NCI-H1436 treated with DMSO at 0.1 percent for 48 hours (cell line): ENCODE measurements at places on chromosomes 11 and 22.

DNA sequence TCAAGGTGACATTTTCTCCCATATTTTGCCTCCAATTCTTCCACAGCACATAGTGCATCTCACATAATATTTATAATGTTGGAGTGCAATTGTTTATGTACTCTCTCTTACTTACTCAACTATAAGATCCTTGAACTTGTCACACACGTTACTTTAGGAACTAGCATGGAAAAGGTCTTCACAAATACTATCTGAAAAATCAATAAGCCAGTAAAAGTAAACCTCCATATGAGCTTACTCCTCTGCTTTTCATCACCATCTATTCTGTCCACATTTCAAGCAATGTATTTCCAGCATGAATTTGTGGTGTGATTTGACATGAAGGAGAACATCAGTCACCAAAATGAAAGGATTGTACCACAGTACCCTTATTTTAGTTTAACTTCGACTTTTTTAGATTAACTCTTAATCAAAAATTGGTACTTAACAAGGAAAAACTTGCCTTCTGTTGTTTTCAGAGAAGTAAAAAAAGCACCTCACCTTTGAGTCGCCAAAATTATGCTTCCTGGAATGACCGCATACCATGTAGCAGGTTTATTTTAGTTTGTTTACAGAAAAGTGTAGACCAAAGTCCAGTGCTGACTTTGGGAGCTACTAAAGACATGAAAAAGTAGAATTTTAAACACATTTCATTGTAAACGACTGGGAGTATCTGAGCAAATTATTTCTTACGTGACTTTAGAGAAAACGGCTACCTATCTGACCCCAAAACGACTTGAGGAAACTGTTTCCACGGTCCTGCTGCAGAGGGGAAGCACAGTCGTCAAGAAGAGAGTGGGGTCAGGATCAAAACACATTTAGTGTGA, at the start of gene SLC22A9:
SLC22A9 (plus strand) TSS at position 621 of the 806 bp plus-strand sequence. CDS start 272 bp downstream, outside the sequence.
- DNase-seq, result no peak

DNA sequence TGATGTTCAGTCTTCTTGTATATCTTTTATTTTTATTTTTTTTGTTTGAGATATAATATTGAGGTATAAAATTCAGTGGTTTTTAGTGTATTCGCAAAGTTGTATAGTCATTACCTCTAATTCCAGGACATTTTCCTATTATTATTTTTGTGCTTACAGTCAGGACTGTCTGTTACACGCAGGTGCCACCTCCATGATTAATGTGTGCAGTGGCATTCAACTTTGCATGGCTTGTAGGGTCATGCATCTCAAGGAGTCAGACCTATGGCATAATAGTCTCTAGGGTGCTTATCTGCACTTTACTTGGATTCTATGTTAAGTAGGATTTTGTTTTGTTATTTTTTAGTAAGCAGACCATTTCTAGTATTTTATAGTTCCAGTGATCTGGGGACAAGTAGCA, 1.0 kb downstream of the CTR9 start:
- DNase-seq, result no peak

GRCh38 chr11:34564807-34565241, 51.2 kb upstream of the ELF5 start:
- no peak for DNase-seq

DNA sequence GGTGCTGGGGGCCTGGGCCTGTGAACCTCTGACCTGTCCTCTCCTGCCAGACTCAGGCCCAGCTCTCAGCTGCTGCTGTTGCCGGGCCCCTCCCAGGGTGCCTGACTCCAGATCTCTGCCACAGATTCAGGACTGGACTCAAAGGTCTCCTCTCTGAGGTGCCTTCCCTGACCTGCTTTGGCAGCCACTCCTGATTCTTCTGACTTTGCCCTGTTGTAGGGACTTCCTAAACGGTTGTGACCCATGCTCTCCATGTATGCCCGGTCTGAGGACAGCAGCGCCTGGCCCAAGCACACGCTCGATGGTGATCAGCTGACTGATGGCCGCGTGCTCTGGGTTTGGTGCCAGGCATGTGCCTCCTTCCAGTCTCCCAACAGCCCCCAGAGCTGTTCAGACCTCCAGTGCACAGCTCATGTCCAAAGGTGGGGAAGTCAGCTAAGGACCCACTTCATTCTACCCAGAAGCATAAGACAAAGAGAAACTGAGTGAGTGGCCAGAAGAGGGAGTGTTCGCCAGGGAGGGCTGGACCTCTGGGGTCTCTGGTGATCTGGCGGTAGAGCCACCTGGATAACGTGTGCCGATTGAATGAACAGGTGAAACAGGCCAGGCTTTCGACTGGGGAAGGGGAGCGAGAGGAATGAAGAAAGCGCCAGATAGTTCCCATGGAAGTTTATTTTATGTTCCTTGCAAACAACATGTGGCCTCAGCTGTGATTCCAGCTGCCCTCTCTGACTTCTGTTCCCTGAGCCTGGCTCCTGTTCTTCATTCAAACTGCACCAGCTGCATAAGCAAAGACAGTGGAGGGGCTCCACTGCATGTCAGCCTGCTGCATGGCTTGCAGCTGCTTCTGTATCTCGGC, 8.1 kb upstream of the TOP3B start:
- DNase-seq, result no peak

DNA sequence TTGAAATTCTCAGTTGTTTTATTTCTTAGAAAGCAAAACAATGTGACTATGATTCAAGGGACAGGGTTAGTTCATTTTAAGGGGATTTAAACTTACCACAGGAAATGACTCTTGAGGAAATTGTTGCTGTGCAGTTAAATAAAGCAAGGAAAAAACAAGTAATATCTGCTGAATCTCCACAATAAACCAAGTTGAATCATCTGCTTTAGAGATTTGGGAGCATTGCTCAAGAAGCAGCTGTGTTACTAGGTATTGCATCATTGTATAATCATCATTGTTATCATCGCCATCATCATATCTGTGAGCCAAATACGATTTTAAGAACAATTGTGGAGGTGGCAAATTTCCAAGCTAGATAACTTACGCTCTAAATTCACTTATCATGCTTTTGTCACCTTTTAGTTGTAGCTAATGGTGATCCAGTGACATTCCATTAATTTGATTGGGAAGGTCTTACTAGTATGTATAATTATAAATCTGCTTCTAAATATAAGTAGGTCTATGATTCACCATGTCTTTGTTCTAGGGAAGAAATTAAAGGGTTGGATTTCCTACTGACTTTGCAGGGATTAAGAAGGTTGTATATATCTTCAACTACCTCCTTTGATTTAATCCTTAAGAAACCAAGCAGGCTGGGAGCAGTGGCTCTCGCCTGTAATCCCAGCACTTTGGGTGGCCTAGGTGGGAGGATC, 19.9 kb downstream of the MMP10 start:
- no peak for DNase-seq

DNA sequence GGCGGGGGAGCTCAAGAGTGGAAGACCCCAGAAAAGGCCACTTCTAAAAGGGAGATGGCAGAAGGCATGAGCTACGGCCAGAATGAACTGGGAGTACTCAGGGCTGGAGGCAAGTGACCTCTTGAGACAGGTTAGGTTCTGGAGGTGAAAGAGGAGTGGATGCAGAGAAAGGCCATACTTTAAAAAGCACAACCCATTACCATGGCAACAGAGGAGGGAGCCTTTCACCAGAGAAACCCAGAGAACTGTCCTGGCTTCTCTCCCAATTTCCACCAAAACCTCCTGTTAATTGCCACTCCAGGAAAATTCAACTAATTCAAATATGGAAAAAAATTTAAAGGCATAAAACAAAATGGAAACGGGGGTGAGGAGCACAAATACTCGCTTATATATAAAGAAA, 15.8 kb downstream of the A4GALT start:
- DNase-seq, result no peak

- no peak for DNase-seq
These were observed 2.4 kb upstream of the TMEM132A start for GRCh38 chr11:60921777-60922335.

- DNase-seq, result no peak
These were observed 41.3 kb downstream of the VSIG10L2 start for GRCh38 chr11:125987066-125987641.

DNA sequence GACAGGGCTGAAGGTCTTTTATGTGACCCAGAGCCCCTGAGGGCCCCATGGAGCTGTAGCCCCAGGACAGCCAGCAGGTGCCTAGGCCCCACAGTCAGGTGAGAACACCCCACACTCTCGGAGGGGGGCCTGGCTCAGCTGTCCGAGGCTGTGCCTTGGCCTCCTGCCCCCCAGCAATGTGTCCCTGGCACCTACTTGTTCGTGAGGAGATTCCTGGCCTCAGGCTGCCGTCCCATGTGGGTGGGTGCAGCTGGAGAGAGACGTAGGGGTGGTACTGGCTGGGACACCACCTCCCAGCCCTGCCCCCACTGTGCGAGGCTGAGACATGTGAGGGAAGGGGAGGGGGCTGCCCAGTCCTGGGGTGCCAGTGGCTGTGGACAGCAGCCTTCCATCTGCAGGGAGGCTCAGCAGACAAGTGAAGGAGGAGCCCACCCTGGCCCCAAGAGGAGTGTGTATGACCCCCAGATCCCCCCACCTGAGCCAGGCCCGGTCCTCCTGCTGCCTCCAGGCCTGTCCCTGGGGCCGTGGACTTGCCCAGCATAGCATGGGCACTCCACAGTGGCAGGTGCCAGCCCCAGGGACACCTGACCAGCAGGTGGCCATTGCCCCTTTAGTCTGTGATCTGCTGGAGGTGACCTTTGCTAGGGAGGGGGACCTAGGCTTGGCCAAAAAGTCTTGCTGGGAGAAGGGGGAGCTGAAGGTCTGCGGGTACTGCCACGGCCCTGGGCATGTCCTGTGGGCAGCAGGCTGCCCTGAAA, 17.0 kb downstream of the IL17REL start:
- DNase-seq, result no peak

DNA sequence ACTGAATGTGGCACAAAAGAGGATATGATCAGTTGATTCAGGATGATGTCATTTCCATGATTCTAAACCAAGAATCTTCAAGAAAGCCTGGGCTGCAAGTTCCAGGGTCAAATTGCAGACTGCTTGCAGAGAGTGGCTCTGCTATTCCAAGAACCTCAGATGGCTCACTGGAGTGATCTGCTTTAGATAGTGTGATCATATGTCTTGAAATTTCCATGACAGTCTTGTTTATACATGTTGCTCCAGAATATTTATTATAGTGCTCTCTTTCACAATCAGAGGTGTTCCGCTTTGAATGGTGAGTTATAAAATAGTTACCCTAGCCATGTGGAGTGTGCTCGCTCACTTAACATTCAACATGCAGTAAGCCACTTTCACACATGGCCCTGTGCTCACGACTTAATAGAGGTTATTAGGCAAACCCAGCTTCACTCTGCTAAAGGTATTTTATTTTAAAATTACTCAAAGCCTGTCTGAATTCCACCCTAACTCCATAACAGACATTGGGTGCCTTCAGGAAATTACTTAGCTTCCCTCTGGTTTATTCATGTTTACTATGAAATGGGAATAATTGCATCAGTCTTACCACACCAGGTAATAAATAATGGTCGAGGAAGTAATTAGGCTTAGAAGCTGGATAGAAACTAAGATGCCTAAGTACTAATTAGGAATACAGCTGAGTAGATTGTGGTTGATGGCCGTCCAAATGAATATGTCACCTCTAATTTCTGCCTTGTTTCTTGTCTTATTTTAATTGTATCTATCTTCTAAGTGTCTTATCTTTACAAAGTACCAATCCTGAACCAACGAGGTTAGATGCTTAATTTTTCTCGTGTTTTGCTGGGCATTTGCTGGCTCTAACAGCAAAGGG, 187.9 kb downstream of the ETS1 start:
- DNase-seq, result no peak

- no peak for DNase-seq
These were observed 819 bp downstream of the JAML start for GRCh38 chr11:118223992-118224391.

DNA sequence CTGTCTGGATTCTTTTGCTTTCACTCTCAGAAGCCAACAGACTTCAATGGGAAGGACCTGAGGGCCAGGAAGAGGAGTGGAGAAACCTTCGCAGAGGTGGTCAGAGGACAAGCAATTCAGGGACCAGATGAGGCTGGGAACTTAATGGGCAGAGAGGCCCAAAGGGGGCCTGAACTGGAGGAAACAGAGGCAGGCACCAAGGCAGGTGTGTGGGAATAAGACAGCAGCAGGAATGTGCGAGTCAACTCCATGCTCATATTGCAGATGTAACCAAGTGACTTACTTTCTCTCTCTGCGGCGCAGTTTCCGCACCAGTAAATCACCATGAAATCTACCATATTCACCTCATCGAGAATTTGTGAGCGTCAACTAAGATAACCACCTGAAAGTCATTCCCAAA, 669.1 kb downstream of the NTM start:
- DNase-seq, result no peak

DNA sequence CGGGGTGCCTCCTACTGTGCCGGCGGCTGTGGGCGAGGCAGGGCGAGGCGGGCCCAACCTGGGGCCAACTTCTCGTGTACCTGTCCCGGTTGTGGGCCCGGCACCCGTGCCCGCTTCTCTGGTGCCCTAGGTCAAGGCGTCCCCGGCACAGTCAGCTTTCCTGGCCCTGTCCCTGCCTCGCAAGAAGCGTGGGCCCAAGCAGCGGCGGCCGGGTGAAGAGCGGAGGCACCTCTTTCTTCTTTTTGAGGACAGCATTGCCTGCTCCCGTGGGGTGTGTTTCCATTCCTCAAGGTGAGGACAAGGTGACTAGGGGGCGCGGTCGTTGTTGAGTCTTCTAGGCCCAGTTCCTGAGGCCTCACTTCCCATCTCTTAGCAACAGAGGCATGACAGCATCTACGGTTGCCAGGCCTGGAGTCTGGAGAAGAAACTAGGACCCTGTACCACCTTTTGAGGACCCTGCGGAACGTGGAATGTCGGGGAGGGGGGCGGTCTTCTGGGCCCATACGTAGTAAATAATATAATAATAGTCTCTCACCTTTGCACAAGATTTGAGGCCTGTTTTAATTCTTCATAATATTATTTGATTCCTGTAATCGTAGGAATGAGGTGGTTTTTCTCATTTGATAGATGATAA, 418 bp downstream of the ACO2 start:
- no peak for DNase-seq

GRCh38 chr11:217704-218103, 10.2 kb downstream of the RIC8A start:
- DNase-seq, result no peak

- DNase-seq, result no peak
These were observed 612 bp downstream of the GTSE1 start for GRCh38 chr22:46297151-46297812.

DNA sequence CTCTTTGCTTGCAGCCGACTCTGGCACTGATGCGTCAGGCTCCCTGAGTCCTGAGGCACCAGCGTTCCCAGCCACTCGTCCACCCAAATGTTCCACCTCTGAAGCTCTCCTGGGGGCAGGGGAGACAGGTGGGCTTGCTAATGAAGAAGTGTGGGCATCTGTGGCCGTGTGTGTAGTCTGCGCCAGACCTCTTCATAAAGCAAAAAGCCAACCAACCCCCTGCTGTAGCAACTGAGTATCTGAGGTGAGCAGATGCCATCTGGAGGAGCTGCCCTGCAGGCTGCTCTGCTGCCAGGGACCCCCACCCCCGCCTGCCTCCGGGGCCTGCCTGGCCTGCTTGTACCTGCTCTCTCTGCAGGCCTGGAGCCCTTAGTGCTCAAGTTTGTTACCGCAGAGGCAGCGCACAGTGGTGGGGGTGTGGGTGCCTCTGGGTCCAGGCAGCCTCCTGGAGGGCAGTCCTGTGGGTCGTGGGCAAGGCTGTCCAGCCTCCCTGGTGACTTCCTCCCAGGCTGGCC, 272.5 kb downstream of the TBC1D22A start:
- no peak for DNase-seq
